Thymus (tissue), 14 donors: ENCODE measurements at places on chromosomes 2 and 18. TPM values are rescaled to one million over a fixed set of nuclear protein-coding genes. Genes with fewer than 3 reads are reported as not detected.

SPHKAP gene
- total RNA-seq: 1.4 TPM

ASTL gene
- total RNA-seq: 0.42 TPM

DNA sequence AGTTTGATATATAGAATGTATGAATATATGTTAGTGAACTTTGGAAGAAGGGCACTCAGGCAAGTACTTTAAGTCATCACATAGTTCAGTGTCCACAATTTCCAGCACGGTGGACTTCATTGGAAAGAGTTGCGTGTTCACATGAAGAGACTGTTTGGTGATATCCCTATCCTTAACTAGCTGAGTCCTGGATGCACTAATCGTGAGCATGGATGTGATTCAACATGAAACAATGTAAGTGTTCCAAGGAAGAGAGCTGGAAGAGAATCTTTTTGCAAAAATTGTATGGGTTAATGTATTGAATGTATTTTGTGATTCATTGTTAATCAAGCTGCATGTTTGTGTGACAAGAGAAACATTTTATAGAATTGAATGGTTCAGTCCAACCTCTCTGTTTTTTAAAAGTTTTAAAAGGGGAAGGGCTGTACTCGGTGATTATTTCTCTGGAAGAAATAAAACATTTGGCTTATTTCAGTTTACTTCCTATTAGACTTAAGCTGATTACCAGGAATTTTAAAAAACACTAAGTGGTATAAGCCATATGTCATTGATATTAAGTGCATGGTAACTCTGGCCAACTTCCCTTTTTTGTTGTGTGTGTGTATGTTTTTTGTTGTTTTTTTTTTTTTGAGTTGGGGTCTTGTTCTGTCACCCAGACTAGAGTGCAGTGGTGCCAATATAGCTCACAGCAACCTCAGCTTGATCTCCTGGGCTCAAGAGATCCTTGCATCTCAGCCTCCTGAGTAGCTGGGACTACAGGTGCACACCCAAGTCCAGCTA is 8.6 kb downstream of the XRCC5 start:
- no peak for DNase-seq

DNA sequence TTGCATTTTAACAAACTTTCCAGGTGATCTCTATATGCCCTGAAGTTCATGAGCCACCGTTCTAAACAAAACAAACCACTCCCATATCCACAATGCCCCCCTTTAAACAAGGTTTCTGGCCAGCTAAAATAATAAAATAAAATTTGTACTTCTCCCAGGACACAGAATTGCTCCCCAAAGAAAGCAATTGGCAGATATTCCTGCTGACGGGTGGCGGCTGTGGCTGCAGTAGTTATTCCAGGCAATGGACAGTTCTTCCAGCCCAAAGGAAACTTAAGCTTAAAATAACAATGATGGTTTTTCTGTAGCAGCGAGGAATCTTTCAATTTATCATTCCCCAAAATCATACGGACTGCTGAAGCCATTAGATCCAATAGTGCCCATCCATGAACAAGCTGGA is 260.5 kb upstream of the ZNF521 start:
- DNase-seq: no peak

IL37 gene
- total RNA-seq: 0.09 TPM

ASB18 gene
- total RNA-seq: not detected

DNA sequence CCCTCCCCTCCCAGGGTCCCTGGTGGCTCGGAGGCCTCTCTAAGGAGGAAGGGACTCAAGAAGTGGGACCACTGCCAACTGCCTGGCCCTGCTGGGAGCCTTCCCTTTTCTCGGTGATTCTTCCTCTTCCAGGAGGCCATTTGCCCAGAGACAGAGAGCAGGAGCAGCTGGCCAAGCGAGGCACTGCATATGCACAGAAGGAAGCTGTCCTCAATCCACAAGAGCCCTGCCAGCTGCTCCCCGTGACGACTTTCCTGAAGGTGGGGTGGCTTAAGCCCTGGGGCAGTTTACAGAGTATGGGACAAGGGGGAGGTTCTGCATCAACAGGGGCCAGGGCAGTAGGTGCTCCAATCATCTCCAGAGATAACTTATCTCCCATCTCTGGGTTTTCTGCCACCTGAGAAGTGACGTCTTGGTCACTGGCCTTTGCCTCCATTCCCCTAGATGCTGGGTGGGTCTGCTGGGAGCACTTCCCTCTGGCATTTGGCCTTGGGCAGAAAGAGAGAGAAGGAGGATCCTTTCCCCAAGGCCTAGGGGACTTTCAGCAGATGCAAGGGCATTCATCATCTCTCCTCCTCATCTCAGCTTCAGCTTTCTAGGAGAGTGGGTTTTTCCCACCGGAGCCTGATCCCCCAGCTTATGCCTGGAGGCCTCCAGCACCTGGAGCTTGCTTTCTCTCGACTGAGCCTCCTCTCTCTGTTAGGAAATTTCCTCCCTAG is 28.5 kb downstream of the CIB4 start:
- DNase-seq: no peak

INPP5D gene
- 26.6 TPM for total RNA-seq

DNA sequence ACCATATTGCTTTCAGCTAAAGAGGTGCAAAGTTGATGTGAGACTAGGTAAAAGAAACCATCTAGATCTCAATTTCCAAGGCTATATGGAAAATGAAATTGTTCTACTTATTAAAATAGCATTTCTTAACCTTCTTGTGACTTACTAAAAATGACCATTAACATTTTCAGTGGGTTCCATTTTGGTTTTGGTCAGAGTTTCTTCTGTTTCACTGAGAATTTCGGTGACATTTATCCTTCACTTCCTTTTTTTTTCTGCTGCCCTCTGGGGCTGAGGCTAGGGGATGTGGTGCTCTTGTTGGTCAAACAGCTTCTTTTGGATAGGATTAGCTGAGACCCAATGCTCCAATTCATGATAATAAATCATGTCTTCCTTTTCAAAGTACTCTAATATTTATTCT is 44.3 kb upstream of the REL start:
- DNase-seq: no peak

DNA sequence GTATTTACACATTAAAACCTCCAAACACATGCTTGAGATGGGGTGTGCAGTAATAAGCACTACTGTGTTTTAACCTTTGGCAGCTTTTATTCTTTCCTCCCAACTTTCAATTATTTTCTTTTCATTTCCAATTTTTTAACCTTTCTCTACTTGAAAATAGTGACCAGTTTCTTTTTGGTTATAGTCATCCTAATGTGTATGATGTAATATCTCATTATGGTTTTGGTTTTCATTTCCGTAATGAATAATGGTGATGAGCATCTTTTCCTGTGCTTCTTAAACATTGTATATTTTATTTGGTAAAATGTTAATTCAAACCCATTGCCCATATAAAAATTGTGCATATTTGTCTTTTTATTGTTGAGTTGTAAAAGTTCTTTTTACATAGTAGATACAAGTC is 103.5 kb downstream of the BMPR2 start:
- DNase-seq: no peak

DNA sequence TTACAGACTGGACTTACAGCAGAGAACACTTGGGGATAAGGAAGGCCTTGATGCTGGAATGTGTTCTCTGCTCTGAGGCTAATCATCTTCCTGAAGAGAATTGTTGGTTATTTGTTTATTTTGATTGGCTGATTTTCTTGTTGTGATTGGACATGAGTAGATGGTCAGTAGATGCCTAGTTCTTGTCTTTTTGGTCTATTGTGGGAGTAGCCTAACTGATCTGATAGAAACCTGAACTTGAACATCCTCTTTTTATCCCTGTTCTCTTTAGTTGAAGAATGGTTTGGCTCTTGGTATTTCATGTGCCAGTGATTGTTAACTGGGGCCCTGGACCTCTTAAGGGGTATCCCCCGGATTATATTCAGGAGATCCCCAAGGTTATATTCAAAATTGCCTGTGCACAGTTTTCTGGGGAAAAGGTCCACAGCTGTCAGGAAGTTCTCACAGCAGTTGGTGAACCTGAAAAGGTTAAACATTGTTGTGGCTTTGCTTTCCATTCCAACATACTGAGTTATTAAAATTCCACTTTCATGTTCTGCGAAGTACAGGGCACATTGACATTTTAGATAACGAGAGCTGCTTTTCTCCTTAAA is 13.6 kb downstream of the TWSG1 start:
- peak; percentile 14 for DNase-seq

GRCh38 chr2:54630858-54631497 is 92.5 kb upstream of the EML6 start:
- no peak for DNase-seq

- DNase-seq: no peak
These were observed 1303.7 kb downstream of the DPP10 start for GRCh38 chr2:115746151-115746550.

GRCh38 chr2:132757002-132757589 is 87.1 kb upstream of the LYPD1 start:
- no peak for DNase-seq

- DNase-seq: no peak
These were observed 118.0 kb upstream of the MSTN start for GRCh38 chr2:190180313-190181122.

DNA sequence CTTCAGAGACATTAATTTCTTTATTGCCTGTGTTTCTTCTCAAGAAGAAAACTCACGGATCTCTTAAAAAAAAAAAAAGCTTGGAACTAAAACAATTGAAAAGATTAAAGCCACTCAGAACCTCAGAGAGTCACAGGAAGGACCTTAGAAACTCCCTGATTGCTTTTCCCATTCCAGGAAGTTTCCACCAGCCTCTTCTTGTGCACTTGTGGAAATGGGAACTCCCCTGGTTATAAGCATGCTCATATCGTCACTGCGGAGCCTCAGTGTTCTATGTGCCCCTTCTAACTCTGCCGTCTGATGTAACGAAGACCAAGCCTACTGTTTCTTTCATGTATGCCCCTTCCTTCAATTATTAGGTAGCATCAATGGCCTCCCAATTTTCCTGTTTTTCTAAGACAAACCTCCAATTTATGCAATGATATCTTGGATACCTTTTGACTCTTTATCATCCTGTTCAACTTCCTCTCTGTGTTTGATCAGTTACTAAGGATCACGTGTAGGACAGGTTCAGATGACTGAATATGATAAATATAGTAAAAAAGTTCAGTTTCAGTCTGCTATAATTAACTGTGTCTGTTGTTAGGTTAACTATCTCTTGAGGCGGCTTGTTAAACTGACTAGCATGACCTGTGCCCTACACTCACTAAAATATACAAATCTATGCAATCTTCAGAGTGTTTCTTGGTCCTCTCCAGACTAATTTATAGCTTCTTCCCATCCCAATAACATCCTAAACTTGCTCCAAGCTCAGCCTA is 593.7 kb upstream of the CHAC2 start:
- DNase-seq: no peak

TNP1 gene
- total RNA-seq: 0.57 TPM

RAB31 gene
- total RNA-seq: 10.1 TPM

PLEKHH2 gene
- 0.66 TPM for total RNA-seq

DNA sequence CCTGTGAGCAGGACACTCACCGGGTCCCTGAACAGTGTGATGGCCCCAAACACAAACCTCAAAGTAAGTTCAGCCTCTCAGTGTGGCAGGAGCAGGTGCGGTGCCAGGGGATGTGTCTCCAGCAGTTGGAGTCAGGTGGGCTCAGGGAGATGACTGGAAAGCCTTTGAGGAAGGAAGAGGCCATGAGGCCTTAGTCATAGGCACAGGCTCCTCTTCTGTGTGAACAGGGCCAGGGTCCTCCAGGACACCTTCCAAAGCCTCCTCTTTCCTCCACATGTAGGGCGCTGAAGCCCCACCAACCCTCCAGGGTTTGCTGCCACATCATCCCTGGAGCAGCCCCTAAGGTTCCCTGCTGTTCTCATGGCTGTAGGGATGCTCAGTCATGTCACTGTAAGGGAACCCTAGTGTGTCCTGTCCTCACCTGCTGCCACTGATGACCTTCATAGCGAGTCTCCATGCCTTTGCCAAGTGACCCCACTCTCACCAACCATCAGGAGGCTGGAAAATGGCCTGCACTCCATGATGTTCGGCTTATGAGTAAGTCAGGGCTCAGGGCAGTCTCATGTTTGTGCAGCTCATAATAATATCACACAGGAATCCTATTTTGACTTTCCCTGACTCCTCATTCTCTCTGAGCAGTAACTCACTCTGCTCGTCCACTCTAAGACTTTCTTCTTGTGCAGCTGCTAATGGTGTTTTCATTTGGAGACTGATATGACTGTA is 1152.9 kb downstream of the RPIA start:
- DNase-seq: no peak
